Right hindlimb (tissue), 1 donor: ENCODE measurements at places on chromosomes 2 and 18.

DNA sequence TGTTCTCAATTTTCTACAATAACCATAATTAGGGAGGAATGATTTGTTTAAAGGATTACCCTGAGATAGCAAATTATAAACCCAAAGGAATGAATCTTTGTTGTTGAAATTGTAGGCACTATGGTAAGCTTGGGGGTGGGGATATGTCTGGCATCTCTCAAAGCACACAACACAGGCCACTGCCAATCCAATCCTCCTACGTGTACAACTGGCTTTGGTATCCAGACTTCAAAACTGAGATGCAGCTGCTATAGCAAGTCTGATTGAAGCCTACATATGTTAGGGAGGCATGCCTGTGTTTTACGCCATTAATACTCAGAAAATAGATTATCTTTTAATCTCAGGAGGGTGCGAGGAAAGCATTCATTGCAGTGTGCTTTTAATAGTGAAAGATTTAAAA is 5.9 kb upstream of the NCOA1 start:
- DNase-seq: peak; percentile 43

DNA sequence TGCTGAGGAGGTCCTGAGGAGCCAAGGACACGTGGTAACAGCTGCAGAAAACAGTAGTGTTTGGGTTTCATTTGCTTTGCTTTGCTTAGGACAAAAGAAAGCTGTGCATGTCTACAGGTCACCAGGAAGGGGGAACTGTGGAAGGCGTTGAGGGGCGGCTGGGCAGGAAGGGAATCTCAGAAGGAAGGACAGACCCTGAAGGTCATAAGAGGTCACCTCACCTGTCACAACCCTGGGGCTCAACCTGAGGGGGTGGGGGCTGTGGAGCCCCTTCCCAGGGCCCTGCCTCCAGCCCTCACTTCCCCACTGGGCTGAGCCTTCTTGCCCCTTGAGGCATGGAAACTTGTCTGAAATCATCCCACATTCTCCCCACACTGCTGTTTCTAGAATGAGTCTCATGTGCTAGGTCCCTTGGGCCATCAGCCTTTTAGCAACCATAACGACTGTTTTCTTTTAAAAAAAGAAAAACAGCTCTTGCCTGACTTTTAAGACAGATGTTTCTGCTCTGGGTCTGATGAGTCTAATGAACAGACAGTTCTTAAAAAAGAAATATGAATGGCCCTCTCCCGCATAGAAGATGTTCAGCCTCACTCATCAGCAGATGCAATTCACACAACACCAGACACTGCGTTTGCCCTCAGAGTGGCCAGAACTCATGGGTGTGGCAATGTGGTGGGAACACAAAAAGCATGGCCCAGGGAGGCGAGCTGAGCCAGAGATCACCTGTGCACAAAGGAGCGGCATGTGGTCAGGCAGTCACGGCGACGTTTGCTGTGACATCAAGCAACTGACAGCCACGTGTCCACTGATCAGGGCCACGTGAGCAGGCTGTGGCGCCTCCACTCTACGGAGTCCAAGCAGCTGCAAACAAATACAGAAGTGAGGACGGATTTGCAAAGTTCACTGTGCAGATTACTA is 84.0 kb downstream of the SEPTIN10 start:
- no peak for DNase-seq

GRCh38 chr18:13423352-13423751 is 204.8 kb downstream of the LDLRAD4 start:
- DNase-seq: no peak

DNA sequence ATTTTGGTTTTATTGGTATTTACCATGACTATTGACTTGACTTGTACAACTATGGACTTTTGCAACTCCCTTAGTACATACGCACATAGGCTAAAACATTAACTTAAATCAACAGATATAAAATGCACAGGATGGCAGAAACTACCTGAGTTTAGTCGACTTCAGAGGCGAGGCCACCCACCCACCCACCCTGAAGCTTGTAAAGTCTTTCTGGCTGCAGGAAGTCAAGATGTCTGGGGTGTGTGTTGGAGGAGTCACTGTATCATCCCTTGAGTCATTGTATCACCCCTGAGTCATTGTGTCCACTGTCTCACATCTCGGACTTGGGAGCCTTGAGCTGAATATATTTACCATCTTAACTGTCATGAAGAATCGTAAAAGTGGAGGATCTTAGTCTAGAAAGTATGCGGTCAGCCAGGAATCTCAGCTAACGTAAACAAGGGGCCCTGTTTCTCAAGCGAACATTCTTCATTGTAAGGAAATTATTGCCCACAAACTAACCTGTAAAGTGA is 140.0 kb upstream of the ST6GAL2 start:
- DNase-seq: no peak

DNA sequence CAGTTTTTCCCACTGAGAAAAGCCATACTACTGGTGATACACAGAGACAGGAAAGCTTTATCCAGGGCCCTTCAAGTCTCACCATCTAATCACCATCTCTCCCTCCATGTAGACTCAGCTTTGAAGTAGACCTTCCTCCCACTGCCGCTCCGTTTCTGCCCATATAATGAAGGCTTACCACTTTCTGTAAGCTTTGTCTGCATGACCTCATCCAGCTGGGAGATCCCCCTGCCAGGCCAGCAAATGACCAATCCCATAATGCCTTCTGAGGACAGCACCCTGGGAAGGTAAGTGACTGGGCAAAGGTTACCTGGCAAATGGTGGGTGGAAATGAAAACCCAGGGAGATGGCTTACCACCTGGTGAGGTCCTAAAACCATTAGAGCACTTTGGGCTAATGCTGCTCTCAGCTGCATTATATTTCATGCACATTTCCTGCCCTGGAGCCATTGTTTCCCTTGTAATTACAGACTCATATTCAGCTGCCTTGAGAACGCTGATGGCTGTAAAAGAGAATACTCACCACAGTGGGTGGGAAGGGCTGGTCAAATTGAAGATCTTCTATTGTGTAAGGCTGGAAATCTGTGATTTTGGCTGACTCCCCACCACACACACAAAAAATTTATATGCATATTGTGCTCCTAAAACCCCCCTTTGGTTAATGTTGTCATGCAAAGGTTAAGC is 350.7 kb upstream of the SYT4 start:
- DNase-seq: no peak

DNA sequence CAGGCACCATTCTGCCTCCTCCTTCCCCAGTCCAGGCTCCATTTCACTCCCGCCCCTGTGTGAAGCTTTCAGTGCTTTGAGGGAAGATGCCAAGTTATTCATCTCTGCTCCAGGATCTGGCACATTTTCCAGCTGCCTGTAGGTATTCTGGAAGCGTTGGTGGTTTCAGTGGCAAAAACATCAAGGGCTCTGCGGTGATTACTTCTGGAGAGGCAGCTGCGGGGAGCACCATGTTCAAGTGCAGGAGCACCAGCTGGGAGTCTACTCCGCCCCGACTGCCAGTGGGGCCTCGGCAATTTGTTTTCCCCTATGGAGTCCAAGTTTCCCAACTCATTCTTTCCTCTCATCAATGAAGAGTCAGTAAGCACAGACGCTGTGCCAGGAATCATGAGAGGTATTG is 211.7 kb downstream of the CLIP4 start:
- DNase-seq: peak; percentile 29

DNA sequence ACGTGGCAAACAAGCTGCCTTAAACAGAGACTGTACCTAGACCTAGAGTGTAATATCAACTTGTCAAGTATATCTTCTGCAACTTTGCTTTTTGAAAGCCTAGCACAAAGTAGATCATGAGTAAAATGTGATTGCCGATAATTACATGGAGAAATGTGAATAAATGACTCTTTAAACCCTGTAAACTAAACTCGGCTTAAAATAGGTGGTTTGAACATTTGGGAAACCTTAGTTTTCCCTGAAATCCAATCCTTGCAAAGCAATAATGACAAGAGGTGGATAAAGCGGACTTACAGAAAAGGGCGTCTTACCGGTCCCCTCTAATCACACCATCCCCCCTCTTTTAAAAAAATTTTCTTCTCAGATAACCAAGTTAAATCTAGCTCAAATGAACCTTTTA is 549 bp upstream of the PSMD14 start:
- DNase-seq: no peak

GRCh38 chr2:26487192-26487591 is 9.3 kb upstream of the OTOF start:
- no peak for DNase-seq

- peak; percentile 48 for DNase-seq
These were observed 5.3 kb upstream of the NPPC start for GRCh38 chr2:231931481-231931915.

GRCh38 chr18:57527556-57528229 is 58.8 kb downstream of the FECH start:
- no peak for DNase-seq

- DNase-seq: peak; percentile 64
These were observed 238.7 kb downstream of the TGIF1 start for GRCh38 chr18:3688690-3689089.
